RWPE1 (cell line): ENCODE measurements at places on chromosomes 16 and 17.

DNA sequence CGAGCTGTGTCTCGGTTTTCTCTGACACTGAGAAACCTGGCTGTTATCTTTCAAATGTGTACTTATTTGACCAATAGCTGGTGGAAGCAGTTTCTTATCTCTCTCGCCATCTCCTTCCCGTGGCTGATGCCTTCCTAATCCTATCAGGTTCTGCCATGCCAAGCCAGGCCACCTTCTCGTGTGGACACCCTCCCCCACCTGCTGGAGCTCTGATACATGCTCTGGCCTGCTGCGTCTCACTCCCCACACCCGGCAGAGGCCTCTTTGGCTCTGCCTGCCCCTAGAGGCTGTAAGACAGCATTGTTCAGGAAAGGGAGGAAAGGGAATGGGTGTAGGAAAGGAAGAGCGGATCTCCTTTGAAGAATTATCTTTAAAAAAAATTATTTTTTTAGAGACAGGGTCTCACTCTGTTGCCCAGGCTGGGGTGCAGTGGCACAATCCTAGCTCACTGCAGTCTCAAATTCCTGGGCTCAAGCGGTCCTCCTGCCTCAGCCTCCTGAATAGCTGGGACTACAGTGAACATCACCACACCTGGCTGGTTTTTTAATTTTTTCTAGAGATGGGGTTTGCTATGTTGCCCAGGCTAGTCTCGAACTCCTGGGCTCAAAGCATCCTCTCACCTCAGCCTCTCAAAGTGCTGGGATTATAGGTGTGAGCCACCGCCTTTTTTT lies 7.5 kb upstream of the ARMC5 start:
- peak; percentile 71 for DNase-seq

- DNase-seq, result no peak
These were observed 26.6 kb upstream of the CHMP6 start for GRCh38 chr17:80964859-80965580.

- DNase-seq, result no peak
These were observed 218.5 kb downstream of the SEC14L1 start for GRCh38 chr17:77359236-77359635.

- DNase-seq, result no peak
These were observed 17.6 kb downstream of the EPOP start for GRCh38 chr17:38656959-38657823.

- no peak for DNase-seq
These were observed 41.8 kb downstream of the IL4R start for GRCh38 chr16:27355610-27356009.

- DNase-seq, result no peak
These were observed 31.5 kb downstream of the SLC7A5 start for GRCh38 chr16:87837627-87838289.

DNA sequence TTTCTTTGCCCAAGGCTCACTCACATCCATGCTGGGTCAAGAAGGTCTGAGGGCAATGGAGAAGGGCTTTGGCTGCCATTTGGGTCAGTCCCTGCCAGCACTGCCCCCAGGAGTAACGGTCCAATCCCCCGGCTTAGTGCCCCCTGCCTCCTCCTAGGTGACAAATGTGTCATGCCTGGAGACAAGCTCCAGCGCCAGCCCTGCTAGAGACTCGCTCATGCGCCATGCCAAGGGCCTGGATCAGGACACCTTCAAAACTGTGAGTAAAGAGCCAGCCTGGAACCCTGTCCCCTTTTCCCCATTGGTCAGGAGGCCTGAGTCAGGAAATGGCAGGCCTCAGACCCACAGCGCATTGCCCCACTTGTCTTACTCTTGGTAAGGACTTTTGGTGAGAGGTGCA lies 3.3 kb downstream of the CHCT1 start:
- DNase-seq, result no peak

DNA sequence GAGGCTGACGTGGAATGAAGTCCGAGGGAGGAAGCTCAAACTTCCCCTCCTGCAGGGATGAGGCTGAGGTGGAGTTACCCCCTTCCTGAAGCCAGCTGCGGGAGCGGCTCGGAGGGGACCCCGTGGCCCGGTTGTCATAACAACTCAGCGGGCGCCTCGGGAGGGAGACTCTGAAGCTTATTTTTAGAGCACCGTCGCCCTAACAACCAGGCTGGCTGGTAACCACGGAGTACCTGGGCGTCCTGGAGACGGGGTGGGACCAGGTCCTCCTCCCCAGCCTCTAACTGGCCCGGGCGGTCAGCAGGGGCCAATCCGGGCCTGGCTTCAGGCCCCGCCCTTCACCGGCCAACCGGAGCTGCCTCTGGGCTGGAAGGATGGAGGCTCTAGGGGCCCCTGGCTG lies 27.7 kb downstream of the NECAB2 start:
- no peak for DNase-seq

DNA sequence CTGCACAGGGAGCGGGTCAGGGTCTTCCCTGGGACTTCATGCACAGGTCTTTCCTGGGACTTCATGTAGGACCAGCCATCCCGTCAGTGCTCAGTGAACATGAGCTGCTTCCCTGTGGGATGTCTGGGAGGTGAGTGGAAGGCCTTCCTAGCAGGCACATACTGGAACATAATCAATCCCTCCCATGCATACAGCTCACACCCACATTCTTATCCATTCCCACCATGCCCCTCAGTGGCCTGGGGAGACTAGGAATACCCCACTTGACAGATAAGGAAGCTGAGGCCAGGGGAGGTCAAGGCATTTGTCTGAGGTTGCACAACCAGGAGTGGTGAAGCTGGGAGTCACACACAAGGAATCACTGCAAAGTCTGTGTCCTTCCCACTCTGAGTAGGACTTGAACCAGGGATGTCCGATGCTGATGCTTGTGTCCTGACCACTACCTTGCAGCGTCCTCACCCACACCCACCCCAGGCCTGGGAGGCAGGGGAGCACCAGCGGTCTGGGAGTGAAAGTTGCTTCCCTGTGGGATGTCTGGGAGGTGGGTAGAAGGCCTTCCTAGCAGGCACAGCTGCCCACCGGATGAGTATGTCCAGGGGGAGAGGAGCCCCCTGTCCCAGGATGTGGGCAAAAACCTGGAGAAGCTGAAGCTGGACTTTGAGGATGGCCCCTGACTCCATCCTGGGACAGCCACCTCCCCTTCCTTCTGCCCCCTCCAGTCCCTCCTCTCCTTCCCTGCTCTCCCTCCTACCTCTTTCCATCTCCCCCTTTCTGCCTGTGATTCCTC lies 1.0 kb upstream of the NLRC5 start:
- DNase-seq, result no peak

DNA sequence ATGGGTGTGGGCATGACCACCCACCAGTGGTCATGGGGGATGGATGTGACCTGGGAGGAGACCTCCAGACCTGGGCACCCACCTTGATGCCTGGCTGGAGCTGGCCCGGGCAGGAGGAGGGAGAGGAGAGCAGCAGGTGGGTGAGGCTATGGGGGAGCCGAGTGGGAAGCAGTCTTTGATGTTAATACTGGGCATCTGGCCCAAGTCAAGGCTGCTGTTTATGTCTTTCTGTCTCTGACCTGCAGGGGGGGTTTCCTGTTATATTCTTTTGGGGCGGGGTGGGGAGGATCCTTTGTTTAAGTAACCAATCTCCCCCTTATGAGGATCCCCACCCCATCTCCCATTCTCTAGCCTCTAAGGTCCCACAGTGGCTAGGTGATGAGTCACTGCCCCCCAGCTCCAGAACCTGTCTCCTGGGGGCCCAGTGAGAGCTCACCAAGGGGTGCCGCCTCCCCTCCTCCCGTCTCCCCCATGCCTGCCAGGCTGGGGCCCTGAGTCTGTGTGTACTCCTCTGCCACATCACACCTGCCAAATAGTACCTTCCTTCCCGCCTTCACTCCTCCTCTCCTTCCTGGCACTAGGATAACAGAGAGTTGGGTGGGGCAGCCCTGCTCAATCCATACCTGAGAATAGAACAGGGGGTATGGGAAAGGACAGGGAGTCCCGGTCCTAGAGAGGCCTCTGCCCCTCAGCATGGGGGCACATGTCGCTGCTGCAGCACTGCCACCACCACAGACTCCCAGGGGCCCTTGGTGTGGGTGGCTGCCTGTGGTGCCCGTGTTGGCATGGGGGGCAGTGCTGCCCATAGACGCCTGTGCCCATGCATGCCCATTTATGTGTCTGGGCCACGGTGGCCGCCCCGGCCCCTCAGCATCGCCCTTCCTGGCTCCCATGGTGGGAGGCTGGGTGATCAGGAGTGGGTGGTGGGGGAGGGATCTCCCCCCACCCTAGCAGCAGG lies 7.3 kb downstream of the THRA start:
- DNase-seq, result peak; percentile 42

DNA sequence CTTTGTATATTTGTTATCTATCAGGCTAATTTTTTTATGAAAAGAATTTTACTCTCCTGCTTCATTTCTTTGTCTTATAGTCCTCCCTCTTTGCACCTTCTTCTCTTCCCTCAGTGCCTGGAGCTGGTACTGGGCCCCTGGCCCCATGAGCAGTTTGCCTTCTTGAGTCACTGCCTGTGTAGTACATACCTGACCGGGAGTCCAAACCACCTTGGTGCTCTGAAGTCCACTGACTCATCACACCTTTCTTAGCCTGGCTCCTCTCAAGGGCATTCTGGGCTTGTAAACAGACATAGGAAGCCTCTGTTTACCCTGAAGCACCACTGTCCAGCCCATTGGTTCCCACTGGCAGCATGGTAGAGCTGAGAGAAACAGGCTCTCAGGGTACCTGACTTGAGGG lies 11.0 kb upstream of the TACO1 start:
- DNase-seq, result peak; percentile 16

- no peak for DNase-seq
These were observed 3.8 kb upstream of the RPL26 start for GRCh38 chr17:8386841-8387240.

- no peak for DNase-seq
These were observed 318.2 kb upstream of the SOX9 start for GRCh38 chr17:71802663-71803062.

DNA sequence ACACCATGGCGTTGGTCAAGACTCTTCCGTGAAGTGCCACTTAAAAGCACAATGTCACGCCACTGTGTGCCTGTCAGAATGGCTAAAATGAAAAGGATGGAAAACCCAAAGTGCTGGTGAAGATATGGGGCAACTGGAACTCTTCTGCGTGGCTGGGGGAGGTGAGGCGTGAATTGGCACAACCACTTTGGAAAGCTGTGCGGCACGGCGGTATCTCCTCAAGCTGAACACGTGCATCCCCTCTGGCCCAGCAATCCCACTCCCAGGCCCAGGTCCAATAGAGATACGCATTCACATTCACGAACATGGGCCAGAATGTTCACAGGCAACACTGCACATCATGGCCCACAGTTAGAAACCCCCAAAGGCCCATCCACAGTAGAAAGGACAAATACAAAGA lies 8.9 kb downstream of the DUSP3 start:
- DNase-seq, result no peak

- DNase-seq, result no peak
These were observed 8.7 kb downstream of the FAM234A start for GRCh38 chr16:243348-243747.

DNA sequence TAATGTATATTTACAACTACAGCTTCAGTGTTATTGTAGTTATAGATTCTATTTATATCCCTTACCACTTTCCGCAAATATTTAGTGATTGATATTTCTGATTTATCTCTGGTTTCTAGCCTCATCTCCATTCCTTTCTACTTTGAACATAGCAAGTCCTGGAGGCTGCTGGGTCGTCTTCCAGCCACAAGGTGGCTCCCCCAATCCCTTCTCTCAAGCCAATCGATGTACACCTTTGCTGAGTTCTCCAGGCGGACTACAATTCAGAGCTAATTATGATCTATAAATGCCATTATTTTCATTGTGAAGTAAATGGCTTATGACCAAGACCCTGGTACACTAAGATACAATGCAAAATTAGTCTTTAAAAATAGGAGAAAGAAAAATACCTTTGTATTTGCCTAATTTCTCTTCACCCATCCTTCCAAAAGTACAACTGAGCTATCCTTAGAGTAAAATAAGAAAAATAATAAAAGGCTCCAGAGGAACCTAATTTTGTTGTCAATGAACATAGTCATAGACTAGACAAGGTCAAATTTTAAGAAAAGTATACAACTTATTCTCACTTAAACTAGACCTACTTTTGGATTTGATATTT lies 122.1 kb downstream of the SKAP1 start:
- peak; percentile 49 for DNase-seq

DNA sequence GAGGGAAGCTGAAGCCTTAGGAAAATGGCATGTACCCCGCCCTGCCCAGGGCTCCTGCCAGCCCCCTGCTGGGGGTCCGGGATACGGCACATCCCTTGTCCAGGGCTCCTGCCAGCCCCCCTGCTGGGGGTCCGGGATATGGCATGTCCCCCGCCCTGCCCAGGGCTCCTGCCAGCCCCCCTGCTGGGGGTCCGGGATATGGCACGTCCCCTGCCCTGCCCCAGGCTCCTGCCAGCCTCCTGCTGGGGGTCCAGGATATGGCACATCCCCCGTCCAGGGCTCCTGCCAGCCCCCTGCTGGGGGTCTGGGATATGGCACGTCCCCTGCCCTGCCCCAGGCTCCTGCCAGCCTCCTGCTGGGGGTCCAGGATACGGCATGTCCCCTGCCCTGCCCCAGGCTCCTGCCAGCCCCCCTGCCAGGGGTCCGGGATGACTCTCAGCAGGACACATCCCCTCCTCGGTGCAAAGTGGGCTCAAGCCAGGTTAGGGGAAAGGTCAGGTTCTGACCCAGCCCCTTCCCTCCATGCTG lies 43.2 kb downstream of the RPH3AL start:
- DNase-seq, result no peak

DNA sequence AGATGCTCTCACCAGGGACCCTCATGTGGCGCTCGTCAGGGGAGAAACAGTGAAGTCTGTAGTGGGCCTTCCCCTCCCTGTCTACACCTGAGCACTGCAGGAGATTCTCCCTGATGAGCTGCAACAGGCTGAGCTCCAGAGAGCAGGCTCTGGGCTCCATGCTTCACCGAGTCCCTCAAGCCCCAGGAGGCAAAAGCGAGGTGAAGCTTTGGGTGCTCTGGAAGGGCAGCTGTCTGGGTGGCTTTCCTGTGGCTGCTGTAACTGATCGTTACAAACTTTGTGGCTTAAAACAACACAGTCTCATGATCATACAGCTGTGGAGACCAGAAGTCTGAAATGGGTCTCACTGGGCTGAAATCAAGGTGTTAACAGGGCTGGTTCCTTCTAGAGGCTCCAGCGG lies 12.1 kb upstream of the CD300LD start:
- DNase-seq, result no peak

GRCh38 chr16:87706278-87707000 lies 59.3 kb downstream of the KLHDC4 start:
- DNase-seq, result no peak

- peak; percentile 76 for DNase-seq
These were observed 8.5 kb upstream of the SSTR2 start for GRCh38 chr17:73156166-73156840.
